ENCODE measurements at places on chromosomes 6 and 20.

GRCh38 chr6:2460216-2460745 lies 214.9 kb upstream of the GMDS start:
- no peak overlapping the region for H3K4me3 ChIP-seq
- peaks cover 3% of the 10 kb centered on the region for H3K27me3 ChIP-seq
- DNase-seq = no peak
- H3K27ac ChIP-seq = no peak overlapping the region
- H3K4me1 ChIP-seq = no peaks in the 10 kb centered on the region

DNA sequence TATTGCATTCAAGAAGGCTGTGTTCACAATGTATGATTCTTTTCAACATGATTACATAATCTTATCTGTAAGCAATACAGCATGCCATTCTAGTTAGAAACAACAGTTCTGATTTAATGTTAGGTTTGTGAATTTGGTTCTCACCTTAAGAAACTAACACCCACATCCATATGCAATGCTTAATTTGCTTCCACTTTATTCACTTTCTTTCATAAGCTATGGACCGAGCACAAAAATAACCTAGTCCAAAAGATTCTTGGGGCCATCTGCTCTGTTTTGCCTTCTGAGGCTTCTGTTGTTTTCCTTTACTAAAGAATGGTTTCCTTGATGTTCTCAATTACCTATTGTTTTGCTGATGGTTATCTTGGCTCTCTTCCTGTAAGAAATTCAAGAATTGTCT lies 258.2 kb downstream of the EYS start:
- H3K4me3 ChIP-seq = no peak overlapping the region
- no peaks in the 10 kb centered on the region for H3K27me3 ChIP-seq
- peaks cover 7% of the 10 kb centered on the region for H3K4me1 ChIP-seq
- no peak for DNase-seq
- no peak overlapping the region for H3K27ac ChIP-seq

GRCh38 chr20:48502758-48503157 lies 325.0 kb downstream of the PREX1 start:
- H3K4me3 ChIP-seq = no peak overlapping the region
- H3K27me3 ChIP-seq = peaks cover 18% of the 10 kb centered on the region
- H3K27ac ChIP-seq = no peak overlapping the region
- no peak for DNase-seq
- no peaks in the 10 kb centered on the region for H3K4me1 ChIP-seq

DNA sequence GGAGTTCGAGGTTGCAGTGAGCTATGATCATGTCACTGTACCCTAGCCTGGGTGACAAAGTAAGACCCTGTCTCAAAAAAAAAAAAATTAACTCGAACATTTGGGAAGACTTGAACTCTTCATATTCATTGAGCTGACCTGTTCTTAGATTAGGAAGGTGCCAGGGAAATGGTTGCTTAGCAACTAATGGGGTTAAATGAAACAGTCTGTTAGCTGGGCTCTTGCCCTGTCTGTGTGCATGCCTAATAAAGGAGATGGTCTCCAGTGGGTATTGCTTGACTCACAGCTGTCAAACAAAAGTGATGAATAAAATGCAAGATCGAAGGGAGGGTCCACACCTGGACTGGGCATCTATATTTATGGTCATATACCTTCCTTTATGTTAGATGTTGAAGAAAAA lies 101.8 kb downstream of the KLHL32 start:
- H3K27ac ChIP-seq = no peak overlapping the region
- H3K27me3 ChIP-seq = no peaks in the 10 kb centered on the region
- peaks cover 5% of the 10 kb centered on the region for H3K4me1 ChIP-seq
- no peak overlapping the region for H3K4me3 ChIP-seq
- DNase-seq = no peak

DNA sequence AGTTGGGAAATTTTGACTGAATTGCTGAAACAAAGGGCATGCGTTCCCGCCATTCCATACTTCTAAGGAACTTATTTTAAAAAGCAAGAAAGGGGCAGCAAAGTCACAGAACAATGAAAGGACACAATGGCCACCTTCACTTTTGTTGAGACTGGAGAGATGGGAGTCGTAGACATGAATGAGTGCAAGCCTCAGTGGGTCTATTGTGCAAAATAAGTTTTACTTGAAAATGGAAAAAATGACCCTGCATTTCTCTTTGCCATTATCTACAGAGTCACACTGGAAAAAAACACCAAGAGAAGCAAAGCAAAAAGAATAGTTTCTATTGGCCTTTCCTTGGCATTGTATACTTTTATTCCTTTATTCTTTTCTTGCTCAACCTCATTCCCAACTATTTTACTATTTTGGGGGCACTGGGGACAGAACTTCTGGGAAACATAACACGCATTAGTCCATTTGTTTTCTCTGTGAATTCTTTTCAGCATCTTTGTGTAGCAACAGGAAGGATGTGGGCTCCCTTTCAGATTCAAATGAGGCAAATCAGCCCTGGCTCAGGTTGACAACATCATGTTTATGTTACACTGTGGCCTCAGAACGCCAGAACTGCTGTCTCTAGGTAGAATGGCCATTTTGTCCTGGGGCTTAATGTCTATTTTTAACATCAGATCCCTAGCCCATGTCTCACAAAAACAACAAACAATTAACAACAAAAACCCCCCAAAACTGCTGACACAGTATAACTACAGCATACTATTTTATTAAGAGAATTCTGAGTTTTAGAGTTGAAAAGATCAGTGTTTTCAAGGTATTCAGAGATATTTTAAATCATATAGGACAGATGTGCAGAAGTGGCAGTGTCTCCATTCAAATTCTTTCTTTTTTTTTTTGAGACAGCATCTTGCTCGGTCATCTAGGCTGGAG lies 122.2 kb downstream of the FYN start:
- H3K27me3 ChIP-seq = no peaks in the 10 kb centered on the region
- no peak overlapping the region for H3K4me3 ChIP-seq
- no peak for DNase-seq
- H3K27ac ChIP-seq = no peak overlapping the region

- no peak overlapping the region for H3K27ac ChIP-seq
- no peak overlapping the region for H3K4me3 ChIP-seq
- DNase-seq = no peak
- H3K4me1 ChIP-seq = no peaks in the 10 kb centered on the region
- peaks cover 9% of the 10 kb centered on the region for H3K27me3 ChIP-seq
Measured at GRCh38 chr20:1010659-1011058, 8.5 kb upstream of the RSPO4 start.

GRCh38 chr6:160428069-160428430 lies 79.9 kb downstream of the SLC22A3 start:
- no peaks in the 10 kb centered on the region for H3K27me3 ChIP-seq
- no peaks in the 10 kb centered on the region for H3K36me3 ChIP-seq
- H3K4me1 ChIP-seq = no peaks in the 10 kb centered on the region
- H3K4me3 ChIP-seq = no peak overlapping the region
- H3K27ac ChIP-seq = no peak overlapping the region

DNA sequence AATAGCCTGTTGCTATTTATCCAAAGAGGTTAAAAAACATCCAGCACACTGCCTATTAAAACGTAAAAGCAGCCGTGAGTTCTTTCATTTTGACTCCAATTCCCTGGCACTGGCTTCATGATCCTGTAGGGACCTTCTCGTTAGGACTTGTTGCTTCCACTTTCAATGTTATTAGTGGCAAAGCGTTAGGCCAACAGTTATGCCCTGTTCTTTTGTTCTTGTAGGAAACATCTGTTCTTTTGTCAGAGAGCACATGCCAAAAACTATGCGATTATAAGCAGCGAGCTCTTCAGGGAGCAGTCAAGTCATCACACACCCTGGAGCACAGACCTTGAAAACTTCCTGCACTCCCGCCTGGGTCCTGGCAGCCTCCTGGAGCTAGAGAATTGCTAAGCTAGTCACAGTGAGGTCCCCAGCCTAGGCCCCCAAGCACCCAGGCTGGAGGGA lies 609.5 kb upstream of the ARID1B start:
- H3K4me1 ChIP-seq = peaks cover 2% of the 10 kb centered on the region
- H3K36me3 ChIP-seq = no peaks in the 10 kb centered on the region
- DNase-seq = no peak
- no peak overlapping the region for H3K4me3 ChIP-seq
- H3K27me3 ChIP-seq = no peaks in the 10 kb centered on the region

DNA sequence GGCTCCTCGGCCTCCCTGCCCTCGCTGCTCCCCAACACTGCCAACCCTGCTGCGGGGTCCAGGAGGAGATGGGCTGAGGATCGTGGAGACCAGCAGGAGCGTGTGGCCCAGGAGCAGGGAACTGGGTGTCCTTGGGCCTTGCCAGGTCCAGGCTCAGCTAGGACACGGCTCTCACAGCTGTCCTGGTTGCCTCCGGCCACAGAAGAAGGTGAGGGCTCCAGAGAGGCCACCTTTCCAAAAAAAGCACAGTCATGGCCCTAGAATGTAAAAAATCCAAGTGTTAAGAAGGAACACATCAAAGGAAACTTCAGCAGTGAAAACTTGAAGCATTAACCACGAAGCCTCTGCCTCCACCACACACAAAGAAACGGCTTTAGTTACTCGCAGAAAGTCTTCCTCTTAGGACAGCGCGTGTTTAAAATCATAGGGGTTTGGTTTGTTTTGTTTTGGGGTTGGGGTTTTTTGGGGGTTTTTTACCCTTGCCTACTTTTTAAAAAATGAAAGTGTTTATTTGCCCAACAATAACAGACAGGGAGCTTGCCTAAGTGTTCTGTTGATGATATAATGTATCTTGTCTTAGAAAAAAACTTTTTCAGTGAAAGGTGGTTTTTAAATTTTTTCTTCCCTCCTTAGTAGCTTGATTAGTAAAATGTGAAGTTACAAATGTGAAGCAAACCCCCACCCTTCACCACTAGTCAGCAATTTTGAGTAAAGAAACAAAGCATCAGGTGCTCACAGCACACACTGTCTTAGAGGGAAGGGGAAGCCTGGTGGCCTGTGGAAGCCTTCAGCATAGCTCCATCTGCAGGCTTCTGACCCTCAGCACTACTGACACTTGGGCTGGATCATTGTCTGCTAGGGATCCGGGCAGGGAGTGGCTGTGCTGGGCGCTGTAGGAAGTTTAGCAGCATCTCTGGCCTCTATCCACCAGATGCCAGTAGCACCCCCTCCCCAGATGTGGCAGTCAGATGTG lies 60.0 kb downstream of the PTPN1 start:
- peaks cover 2% of the 10 kb centered on the region for H3K4me1 ChIP-seq
- H3K27ac ChIP-seq = no peak overlapping the region
- H3K36me3 ChIP-seq = peaks cover 24% of the 10 kb centered on the region
- no peak for DNase-seq

DNA sequence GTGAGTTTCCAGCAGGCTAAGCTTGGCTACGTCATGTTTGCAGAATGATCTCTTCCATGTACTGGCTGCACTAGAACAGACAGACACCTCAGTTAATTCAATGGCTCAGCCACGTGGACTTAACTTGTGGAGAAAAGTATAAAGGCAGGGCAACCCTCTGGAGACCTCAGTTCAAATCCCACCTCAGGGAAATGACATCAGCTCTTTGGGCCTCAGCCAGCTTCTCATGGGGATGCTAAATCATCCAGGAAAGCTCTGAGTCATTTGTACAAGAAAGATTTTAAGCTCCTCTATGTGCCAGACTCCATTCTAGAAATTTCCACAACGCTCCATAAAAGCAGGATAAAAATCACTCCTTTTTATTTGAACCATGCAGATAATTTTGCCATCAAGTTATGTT lies 128.5 kb upstream of the SALL4 start:
- peaks cover 25% of the 10 kb centered on the region for H3K4me1 ChIP-seq
- H3K27ac ChIP-seq = no peak overlapping the region
- H3K27me3 ChIP-seq = peaks cover 6% of the 10 kb centered on the region
- no peaks in the 10 kb centered on the region for H3K36me3 ChIP-seq

- no peak overlapping the region for H3K4me3 ChIP-seq
- peaks cover 13% of the 10 kb centered on the region for H3K4me1 ChIP-seq
- no peak overlapping the region for H3K27ac ChIP-seq
- H3K36me3 ChIP-seq = no peaks in the 10 kb centered on the region
Measured at GRCh38 chr6:78580923-78581322, 286.4 kb upstream of the IRAK1BP1 start.

GRCh38 chr20:56362833-56363413 lies 4.1 kb downstream of the FAM210B start:
- H3K27me3 ChIP-seq = no peaks in the 10 kb centered on the region
- no peak overlapping the region for H3K4me3 ChIP-seq
- peaks cover 12% of the 10 kb centered on the region for H3K4me1 ChIP-seq
- no peak overlapping the region for H3K27ac ChIP-seq
- DNase-seq = no peak

- H3K4me3 ChIP-seq = no peak overlapping the region
- H3K27ac ChIP-seq = no peak overlapping the region
- no peak for DNase-seq
Measured at GRCh38 chr6:41464019-41464418, 82.2 kb upstream of the FOXP4 start.

GRCh38 chr20:49275216-49275615 lies 2.6 kb downstream of the ZNFX1 start:
- no peak for DNase-seq
- peaks cover 36% of the 10 kb centered on the region for H3K36me3 ChIP-seq
- peaks cover 12% of the 10 kb centered on the region for H3K4me1 ChIP-seq

- H3K36me3 ChIP-seq = peaks cover 3% of the 10 kb centered on the region
- peaks cover 17% of the 10 kb centered on the region for H3K4me1 ChIP-seq
- DNase-seq = no peak
- peak overlapping the region; percentile 13 for H3K27ac ChIP-seq
- H3K4me3 ChIP-seq = no peak overlapping the region
Measured at GRCh38 chr6:12538881-12539357, 177.6 kb upstream of the PHACTR1 start.

DNA sequence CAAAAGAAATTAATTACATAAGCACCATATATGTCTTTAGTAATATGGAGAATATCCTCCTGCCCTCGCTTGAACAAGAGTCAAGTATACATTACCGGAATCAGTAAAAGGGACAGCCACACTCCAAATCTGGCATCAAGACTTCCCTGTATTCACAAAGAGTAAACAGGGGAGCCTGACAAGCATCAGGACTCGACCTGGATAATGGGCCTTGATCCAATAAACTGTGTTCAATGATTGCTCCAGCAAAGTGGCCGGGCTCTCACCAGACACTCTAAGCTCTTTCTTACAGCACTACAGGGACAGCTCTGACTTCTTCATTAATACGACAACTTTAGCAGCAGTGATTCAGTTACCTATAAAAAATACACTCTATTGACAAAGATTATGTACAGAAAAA lies 307.9 kb upstream of the POU3F2 start:
- H3K4me3 ChIP-seq = no peak overlapping the region
- H3K4me1 ChIP-seq = peaks cover 9% of the 10 kb centered on the region
- H3K27ac ChIP-seq = no peak overlapping the region

DNA sequence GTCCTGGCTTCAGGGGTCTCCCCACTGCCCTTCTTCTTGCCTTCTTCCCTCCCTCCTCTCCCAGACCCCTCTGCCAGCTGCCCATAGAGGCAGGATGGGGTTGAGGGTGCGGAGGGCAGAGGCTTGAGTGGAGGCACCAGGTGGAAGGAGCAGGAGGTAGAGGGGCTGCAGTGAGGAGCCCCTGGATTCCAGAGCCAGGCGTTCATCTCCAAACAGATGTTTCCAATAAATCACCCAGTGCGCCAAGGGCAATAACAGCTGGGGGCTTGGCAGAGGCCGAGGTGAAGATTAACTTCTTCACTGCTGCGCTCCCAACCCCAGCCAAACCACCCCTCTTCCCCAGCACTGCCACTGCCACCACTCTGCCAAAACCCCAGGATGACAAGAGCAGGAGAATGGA lies 10.7 kb downstream of the MDFI start:
- H3K4me1 ChIP-seq = peaks cover 12% of the 10 kb centered on the region
- no peak for DNase-seq
- no peak overlapping the region for H3K4me3 ChIP-seq
- H3K27ac ChIP-seq = no peak overlapping the region

GRCh38 chr20:33192912-33193501 lies 24.1 kb upstream of the BPIFA3 start:
- H3K4me1 ChIP-seq = peaks cover 4% of the 10 kb centered on the region
- peaks cover 50% of the 10 kb centered on the region for H3K27me3 ChIP-seq
- no peak overlapping the region for H3K27ac ChIP-seq
- no peak overlapping the region for H3K4me3 ChIP-seq
- no peak for DNase-seq
